Fibroblast of skin of back (primary cell): ENCODE measurements at places on chromosomes 3 and 15.

DNA sequence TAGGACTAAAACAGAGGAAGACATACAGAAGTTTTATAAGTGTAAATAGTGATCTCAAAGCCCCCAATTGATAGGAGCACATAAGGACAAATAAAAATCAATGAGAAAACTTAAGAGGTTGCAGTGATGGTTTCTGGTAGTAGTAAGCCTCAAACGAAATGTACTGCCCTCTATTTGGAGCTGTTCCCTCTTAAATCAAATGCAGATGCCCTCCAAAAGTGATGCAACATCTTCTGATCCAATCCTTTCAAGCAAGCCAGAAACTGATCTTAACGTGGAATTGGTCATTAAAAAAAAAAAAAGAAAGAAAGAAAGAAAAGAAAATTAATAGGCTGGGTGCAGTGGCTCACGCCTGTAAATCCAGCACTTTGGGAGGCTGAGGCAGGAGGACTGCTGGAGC, 259.3 kb downstream of the ZBTB20 start:
- no peak for DNase-seq

- DNase-seq = no peak
These were observed 314.9 kb downstream of the SLC9A9 start for GRCh38 chr3:143533391-143533790.

- no peak for DNase-seq
These were observed 8.0 kb downstream of the LRRK1 start for GRCh38 chr15:100926971-100927756.

DNA sequence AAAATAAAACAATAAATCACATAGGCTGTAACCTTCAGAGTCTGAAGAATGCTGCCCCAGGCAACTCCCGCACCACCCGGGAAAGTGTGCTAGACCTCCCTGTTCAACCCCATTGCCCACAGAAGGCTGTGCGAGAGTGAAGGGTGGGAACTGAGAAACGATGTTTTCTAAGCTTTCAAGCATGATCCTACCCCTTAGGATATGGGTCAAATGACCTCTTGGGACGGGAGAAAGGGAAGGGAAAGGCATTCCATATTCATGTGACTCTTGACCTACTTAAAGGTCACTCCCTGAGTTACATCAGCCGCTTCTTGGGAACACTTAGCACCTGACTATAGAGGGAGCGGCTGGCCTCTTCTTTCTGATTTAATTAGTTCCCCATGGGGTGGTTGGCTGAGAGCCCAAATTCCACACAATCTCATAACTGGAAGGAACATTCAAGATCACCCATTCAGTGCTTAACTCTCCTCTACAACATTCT, 114.7 kb upstream of the SLC24A5 start:
- DNase-seq = peak; percentile 9

DNA sequence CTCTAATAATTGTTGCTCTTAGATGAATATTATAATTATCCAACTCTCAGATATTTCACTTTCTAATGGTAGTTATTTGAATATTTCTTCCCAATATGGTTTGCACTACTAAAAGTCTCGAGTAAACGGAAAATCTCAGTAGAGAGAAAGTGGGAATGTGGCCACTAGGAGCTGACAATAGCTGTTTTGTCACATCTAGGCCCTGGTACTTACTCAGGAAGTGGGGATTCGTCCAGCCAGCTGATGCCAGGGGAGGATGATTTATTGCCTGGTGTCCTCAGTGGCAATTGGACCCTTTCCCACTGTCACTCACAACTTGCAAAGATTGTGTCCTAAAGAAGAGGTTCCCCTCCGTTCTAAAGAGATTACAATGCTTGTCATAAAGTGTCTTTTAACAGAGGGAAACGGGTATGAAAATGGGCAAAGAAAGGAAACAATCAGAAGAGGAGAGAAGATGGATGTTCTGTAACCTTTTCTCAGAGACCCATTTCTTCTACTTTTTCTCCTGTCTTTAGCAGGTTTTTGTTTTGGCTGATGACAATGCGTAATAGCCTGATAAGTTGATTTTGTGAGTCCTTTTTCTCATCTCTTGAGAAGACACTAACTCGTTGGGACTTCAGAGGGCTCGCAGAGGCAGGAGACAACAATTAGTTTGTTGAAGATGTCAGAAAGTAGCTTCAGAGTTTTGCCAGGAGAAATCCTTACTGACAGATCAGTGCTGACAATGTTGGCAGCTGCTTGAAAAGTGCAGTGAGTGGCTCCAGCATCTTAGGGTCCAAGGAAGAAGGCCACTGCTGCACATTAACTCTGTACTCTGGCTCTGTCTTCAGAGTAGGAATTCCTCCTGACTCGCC, 320.6 kb downstream of the MECOM start:
- DNase-seq = no peak

GRCh38 chr15:66461917-66462316, 35.6 kb downstream of the SNAPC5 start:
- no peak for DNase-seq

GRCh38 chr15:55407498-55408011, 604 bp downstream of the CCPG1 start:
- peak; percentile 57 for DNase-seq

GRCh38 chr3:99570061-99570460, 68.3 kb upstream of the COL8A1 start:
- no peak for DNase-seq

DNA sequence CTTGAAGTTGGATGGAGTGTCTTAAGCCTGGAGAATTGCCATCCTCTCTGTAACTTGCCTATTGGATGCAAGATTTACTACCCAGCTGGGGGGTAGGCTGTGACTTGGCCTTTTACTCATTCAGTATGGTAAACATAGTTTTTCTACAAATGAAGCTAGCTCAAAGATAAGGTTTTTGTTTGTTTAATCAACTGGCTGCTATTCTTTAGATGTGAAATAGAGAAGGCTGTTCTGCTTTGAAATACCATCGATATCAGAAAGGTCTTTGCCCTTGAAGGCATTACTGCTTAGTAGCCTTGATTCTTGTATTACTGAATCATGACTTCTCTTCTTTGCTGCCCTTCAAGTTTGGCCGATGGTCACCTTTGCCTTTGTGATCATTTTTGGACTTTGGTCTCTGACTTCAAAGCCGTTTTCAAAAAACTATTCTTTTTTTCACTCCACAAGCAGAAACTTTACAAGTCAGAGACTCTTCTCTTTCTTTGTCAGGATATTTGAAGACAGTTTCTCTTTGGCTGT, 83.1 kb downstream of the GAP43 start:
- DNase-seq = peak; percentile 70

- DNase-seq = peak; percentile 12
These were observed 88.0 kb downstream of the OSBPL10 start for GRCh38 chr3:31892916-31893573.

DNA sequence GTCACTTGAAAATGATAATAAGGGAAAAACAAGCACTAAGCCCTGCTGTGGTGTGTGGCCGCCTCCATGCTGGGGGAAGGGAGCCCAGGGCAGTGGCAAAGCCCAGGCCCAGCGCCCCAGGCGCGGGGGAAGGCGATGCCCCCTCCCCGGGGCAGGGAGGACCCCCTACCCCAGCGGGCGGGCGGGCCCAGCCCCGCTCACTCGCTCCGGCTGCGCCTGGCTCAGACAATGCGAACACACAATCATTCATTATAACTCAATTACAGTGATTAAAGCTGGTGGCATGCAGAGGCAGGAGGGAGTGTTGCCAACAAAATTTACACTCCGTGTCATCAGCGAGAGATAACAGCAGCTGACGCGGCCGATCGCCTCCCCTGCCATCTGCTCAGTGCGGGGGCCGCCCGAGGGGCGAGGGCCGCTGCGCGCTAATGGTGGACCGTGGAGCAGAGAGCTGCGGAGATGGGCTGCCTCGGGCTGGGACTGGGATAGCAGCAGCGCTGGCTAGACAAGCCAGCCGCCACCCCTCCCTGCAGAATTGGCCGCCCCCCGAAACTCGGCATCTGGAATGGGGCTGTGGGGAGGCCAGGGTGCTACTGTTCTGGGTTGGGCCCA, 64.1 kb downstream of the TLE3 start:
- peak; percentile 76 for DNase-seq

DNA sequence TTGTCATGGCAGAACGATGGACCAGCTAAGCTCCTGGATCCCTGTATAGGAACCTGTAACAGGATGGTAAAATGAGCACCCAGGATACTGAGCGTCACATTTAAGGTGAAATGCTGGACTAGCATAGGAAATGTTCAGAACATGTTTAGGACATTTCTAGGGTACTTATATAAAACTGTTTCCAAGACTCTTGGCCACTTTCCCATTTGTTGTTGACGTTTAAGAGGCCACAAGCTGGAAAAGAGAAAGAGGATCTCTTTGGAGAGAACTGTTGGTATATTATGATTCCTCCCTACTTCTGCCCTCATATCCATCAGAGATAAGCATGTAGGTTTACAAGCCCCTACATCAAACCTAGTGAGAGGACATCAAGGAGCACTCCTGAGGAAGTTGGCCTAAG, 57.5 kb downstream of the SCN11A start:
- DNase-seq = no peak

GRCh38 chr3:55620351-55621025, 133.4 kb upstream of the WNT5A start:
- DNase-seq = peak; percentile 71
